ENCODE measurements at places on chromosomes 3 and 15. TPM values are rescaled to one million over a fixed set of nuclear protein-coding genes. Genes with fewer than 3 reads are reported as not detected.

DNA sequence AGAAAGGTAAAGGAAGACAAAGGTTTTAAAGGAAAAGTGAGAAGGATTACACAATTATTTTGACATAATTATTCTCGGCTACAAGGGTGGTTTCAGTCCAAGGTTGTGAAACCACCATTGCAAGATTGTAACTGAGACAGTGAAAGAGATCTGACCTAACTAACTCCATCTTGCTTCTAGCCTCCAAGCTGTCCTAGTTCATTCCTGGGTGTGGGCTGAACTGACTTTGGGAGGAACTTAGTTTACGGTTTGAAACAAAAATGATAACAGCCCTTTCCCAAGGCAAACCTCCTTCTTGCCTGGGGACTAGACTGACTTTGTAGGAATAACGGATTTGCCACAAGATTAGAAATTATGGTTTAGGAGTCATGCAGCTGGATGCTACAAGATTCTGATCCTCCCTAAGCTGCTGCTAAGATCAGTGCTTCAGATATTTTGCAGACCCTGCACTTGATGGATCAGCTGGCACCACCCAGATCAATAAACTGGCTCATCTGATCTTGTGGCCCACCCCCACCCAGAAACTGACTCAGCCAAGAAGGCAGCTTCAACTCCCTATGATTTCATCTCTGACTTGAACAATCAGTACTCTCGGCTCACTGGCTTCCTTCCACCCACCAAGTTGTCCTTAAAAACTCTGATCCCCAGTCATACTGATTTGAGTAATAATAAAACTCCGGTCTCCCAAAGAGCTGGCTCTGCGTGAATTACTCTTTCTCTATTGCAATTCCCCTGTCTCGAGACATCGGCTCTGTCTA, 57.7 kb upstream of the AADACL2 start:
- H3K4me1 ChIP-seq, result no peaks in the 10 kb centered on the region
- DNase-seq, result no peak
- H3K36me3 ChIP-seq, result no peaks in the 10 kb centered on the region

DNA sequence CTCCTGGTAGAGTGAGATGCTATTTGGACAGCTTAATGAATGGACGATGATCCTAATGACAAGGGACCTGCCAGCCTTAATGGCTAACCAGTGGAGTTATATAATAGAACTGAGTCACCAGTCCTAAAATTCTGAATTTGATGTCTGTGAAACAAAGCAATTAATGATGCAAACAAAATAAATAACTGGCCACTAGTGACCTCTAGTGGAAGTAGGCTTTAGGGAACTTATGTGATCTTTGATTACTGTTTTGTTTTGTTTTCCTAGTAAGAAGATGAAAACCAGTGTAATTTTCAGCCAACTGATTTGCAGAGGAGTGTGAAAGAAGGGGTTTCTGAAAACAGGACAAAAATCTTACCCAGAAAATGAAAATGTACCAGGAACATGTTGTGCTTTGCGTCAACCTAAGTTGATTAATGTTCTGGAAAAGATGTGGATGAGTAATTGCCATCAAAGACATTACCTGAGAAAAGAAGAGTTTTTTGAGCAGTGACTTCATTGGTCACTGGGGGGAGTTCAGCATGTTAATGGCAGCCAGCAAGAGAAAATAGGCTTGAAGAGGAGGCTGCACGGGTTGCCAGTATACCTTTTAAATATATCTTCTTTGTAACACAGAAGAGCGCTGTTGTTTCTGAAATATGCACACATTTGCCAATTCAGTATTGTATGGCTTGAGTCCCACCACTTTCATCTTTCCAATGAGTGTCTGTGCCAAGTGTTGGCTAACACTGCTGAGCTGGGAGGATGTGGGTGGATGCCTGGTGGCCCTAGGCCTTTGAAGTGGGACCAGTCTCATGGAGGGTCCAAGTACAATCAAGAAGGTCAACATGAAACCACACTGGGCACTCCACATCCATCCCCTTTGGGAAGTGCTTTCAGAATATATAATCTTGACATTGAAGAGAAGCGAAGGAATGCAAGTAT, 9.3 kb downstream of the VEPH1 start:
- H3K36me3 ChIP-seq, result no peaks in the 10 kb centered on the region
- peak; percentile 10 for DNase-seq
- H3K4me3 ChIP-seq, result no peak overlapping the region
- no peak overlapping the region for H3K27ac ChIP-seq
- H3K4me1 ChIP-seq, result no peaks in the 10 kb centered on the region

GRCh38 chr15:82047453-82048400, 1.9 kb upstream of the MEX3B start:
- peaks cover 26% of the 10 kb centered on the region for H3K4me1 ChIP-seq
- H3K4me3 ChIP-seq, result no peak overlapping the region
- DNase-seq, result no peak
- no peak overlapping the region for H3K27ac ChIP-seq
- no peaks in the 10 kb centered on the region for H3K36me3 ChIP-seq

DNA sequence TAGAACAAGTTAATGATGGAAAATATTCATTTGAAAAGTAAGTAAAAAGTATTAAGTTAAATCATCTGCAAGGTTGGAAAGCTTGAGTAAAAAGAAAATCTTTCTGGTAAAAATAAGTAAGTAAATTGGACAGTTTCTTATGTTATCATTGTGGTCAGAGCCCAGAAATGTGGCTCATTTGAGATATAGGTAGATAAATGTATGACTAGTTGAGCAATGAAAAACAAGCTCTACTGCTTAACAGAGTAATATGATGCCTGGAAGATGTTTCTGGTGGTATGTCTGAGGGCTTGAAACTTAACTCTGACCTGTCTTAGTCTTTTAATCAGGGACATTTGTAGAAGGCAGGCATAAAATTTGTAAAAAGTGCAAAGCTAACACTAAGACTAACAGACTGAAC, 444.0 kb downstream of the MFSD1 start:
- H3K27ac ChIP-seq, result no peak overlapping the region
- no peaks in the 10 kb centered on the region for H3K36me3 ChIP-seq
- no peaks in the 10 kb centered on the region for H3K4me1 ChIP-seq
- H3K27me3 ChIP-seq, result no peaks in the 10 kb centered on the region
- DNase-seq, result no peak

DNA sequence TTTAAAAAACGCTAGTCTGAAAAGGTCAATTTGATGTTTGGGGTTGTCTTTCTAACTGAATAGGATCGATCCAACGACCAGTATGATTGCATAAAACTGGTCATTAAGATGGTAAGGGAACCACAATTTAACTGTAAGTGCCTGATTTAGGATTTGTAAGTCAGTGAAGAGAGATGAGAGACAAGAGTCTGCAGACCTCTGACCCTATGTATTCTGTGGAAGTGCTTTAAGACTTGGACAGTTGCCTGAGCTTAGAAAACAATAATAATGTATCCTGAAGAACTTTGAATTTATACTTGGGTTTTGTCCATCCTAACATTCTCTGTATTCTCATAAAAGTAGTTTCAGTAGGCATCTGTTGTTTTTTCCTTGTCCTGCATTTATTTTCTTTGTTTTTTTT, 221.4 kb upstream of the SUCLG2 start:
- H3K36me3 ChIP-seq, result no peaks in the 10 kb centered on the region
- no peak for DNase-seq
- H3K27me3 ChIP-seq, result no peaks in the 10 kb centered on the region
- no peak overlapping the region for H3K4me3 ChIP-seq

DNA sequence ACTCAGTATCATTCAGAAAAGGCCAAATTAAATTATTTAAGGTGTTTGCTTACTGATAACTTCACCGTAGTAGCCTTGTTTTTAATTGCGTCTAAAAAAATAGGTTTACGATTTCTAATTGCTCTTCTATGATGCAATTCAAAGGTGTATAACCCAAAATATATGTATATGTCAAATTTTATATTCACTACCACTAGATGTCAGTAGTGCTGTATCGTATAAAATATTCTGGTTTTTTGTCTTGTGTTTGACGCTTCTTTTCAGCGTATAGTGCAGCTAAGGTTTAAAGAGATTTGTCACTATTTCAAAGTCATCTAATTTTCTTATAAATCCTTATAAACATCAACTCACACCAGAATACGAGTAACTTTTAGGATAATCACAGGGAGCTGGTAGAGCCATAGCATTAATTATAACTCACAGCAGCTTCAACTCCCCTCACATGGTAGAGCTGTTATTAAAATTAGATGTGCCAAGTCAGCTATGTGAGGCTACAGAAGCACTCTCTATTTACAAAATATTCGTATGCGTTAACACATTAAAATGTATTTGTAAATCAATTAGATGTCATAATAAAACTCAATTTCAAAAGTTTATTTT, 3.5 kb downstream of the PFN2 start:
- DNase-seq, result peak; percentile 60
- H3K36me3 ChIP-seq, result no peaks in the 10 kb centered on the region
- H3K4me1 ChIP-seq, result peaks cover 18% of the 10 kb centered on the region

GRCh38 chr3:56453011-56453410, 15.3 kb downstream of the ERC2 start:
- no peak overlapping the region for H3K27ac ChIP-seq
- H3K4me3 ChIP-seq, result no peak overlapping the region
- no peak for DNase-seq
- H3K4me1 ChIP-seq, result no peaks in the 10 kb centered on the region

GRCh38 chr3:134619884-134620445, 30.9 kb downstream of the KY start:
- no peak overlapping the region for H3K27ac ChIP-seq
- no peaks in the 10 kb centered on the region for H3K27me3 ChIP-seq
- H3K4me1 ChIP-seq, result no peaks in the 10 kb centered on the region
- H3K4me3 ChIP-seq, result no peak overlapping the region
- H3K36me3 ChIP-seq, result no peaks in the 10 kb centered on the region

GRCh38 chr3:54355800-54356199, 233.4 kb downstream of the CACNA2D3 start:
- DNase-seq, result no peak
- no peak overlapping the region for H3K4me3 ChIP-seq
- H3K27me3 ChIP-seq, result no peaks in the 10 kb centered on the region
- no peaks in the 10 kb centered on the region for H3K36me3 ChIP-seq

DNA sequence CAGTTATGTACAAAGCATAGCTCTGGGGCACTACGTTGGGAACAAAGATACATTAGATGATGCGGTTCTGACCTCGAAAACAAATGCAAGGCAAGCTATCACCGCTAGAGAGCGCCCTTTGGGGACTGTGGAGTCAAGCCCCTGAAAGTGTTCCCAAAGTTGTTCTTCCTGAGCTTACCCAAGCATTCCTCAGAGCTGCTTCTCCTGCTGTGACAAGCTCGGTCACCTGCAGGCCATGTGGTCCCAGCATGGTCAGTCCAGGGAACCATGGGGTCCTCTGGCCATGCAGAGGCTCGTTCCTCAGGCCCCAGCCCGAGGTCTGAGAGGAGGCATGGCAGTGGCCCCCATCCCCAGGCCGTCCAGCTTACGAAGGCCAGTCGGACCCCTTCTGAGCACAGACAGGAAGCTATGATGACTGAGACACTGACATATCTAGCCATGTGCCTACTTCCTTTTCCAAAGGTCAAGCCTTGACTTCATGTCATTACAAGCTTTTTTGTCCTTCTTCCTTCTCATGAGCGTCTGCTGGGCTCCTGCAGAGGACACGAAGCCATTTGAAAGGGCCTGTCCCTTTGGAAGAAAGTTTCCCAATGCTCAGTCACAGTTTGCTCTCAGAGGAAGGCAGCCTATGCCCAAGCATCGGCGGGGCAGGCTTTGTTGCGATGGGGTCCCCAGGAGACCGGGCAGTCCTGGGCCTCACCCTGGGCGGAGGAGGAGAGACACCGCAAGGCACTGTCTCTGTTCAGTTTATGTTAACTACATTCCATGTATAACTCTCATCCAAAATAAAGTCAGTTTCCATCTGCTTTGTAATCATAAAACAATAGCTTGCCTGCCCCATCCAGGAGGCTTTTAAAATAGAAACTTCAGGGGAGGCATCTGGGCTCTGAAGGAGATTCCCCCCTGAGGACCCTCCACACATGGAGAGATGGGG, 79.3 kb downstream of the ATP10A start:
- H3K4me1 ChIP-seq, result no peaks in the 10 kb centered on the region
- H3K4me3 ChIP-seq, result no peak overlapping the region
- H3K27ac ChIP-seq, result no peak overlapping the region

DNA sequence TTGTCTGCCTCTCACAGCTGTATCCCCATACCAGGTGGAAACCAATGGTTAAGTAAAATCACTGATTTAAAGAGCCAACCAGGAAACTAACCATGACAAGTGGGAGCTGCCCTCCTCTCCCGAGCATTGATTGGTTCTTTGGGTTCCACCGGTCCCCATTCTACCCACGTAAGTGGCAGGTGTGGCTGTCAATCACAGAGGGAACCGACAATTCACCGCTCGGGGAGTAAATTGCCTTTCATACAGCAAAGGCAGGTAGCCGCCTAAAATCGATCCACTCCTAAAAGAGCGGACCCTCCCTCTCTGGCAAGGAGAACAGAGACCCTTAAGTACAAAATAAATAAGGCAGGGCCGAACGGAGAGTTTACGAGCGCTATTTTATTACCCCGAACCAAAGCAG, 1.2 kb downstream of the ERC2 start:
- DNase-seq, result peak; percentile 3
- no peak overlapping the region for H3K4me3 ChIP-seq
- H3K36me3 ChIP-seq, result no peaks in the 10 kb centered on the region

DNA sequence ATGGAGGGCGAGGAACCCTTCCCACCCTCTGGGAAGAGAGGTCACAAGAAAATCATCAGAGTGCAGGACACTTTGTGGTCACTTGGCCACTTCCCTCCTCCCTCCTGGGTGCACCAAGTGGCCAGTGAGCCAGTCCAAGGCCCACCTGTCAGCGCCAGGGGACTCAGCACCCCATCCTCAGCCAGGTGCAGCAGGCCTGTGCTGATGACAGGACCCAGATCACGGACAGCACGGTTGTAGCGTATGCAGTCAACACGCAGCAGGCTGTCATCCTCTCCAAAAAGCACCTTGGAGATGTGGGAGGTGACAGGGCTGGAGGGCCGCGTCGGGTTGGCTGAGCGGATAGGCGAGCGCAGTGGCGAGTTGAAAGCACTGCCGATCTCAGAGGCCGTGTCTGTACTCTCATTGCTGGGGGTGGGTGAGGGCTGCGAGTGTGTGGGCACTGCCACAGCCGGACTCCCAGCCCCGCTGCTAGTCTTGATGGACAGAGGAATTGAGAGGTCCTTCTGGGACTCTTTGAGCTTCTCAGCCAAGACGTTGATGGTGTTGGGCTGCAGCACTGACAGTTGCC, 41.5 kb downstream of the SEMA3G start:
- H3K27me3 ChIP-seq, result no peaks in the 10 kb centered on the region
- H3K4me1 ChIP-seq, result peaks cover 2% of the 10 kb centered on the region
- peaks cover 82% of the 10 kb centered on the region for H3K36me3 ChIP-seq
- no peak overlapping the region for H3K27ac ChIP-seq

DNA sequence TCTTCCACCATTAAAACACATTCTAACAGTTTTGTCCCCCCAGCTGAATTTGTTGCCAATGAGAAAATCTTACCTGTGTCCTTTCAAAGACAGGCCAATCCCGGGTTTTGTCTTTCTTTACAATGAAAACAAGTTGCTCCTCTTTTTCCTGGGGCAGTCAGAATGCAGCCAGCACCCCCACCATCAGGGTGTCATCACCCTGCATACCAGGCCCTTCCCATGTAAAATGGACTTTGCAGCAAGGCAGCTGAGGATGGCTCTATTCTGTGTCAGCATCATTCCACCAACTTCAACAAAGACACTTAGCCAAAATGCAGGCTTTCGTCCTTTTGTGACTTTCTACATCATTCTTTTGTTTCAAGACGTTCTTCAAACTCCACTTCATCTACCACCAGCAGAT, 490.9 kb downstream of the OCA2 start:
- no peaks in the 10 kb centered on the region for H3K27me3 ChIP-seq
- H3K4me3 ChIP-seq, result no peak overlapping the region
- no peaks in the 10 kb centered on the region for H3K36me3 ChIP-seq
- H3K4me1 ChIP-seq, result no peaks in the 10 kb centered on the region
- H3K27ac ChIP-seq, result no peak overlapping the region

KBTBD12 gene
- total RNA-seq, result not detected

TLE3 gene
- 115 TPM for total RNA-seq

TMEM108 gene
- total RNA-seq, result not detected

TRIM59 gene
- total RNA-seq, result 34.0 TPM

ENTPD3 gene
- total RNA-seq, result not detected

TMEM266 gene
- 0.25 TPM for total RNA-seq

CD200R1L gene
- not detected for total RNA-seq

A4GNT gene
- not detected for total RNA-seq

All from CD4-positive, CD25-positive, alpha-beta regulatory T cell (primary cell).